ENCODE measurements at places on chromosomes 12 and 14.

DNA sequence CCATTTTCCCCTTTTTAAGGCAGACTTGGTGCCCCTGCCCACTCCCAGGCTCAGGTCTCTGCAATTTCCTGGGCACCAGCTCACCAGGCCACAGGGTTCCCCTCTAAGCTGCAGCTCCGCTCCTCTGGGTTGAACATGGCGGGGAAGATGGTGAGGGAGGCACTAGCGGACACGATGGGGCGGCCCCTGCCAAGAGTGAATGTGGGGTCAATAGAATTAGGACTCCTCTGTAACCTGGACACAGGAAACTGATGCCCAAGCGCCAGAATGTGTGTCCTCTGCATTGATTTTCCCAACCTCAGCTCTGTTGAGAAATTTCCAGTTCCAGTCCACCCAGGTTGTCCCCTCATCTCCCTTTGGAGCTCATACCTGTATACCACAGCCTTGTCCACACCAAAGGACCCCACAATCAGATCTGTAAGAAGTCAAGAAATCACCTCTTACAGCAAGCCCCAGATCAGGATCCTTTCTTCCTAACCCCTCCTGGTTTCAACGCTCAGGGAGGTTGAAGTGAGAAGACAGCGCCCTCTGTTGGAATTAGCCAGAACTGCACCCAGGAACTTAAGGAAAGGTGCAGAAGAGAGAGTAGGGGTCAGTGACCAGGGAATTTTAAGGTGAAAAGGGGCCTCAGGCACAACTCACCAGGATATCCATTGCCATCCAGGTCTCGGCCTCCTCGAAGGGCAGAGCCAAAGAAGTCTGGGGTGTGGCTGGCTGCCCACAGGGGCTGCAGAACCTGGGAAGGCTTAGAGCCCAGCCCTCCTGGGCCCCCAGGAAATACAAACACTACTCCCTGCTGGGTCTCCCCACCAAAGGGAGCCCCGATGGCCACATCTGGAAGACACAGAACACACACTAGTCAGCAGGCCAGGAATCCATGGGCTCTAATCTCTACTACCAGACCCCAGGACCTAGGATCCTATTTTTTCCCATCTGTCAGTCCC is 14.7 kb downstream of the ITGA5 start:
- DNase-seq = peak; percentile 29

DNA sequence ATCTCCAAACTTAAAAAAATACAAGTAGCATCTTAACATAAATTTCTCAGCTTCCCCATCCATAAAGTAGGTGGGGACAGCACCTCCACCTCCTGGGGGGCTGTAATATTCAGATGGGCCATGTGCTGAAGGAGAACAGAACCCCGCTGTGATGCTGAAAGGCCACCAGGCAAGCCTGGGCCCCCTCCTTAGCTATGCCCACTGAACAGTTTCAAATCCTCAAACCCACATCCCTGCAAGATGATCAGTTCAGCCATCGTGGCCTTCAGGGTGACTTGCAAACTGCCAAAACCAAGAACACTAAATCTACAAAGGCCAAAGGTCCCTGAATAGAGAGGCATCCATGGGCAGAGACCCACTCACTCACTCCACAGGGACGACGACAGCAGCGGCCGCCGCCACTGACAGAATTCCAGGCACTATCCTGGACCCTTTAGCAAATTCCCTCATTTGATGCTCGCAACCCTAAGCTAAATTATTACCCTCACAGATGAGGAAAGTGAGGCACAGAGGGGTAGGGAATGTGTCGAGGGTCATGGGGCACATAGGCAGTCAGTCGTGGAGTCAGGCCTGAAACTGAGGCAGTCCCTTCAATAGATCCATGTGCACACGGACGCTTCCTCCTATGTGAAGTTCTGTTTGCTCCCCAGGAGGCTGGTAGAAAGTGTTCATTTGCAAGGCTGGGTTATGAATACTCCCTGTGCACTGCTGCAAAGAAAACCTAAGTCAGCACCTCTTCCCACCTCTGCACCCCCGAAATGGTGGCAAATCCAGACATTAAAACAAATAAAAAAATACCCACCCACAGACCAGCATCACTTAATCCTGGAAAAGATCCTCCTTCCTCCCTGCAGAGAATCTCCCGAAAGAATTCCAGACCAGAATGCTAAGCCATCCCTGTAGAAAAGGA is 5.9 kb downstream of the ITPK1 start:
- no peak for DNase-seq

DNA sequence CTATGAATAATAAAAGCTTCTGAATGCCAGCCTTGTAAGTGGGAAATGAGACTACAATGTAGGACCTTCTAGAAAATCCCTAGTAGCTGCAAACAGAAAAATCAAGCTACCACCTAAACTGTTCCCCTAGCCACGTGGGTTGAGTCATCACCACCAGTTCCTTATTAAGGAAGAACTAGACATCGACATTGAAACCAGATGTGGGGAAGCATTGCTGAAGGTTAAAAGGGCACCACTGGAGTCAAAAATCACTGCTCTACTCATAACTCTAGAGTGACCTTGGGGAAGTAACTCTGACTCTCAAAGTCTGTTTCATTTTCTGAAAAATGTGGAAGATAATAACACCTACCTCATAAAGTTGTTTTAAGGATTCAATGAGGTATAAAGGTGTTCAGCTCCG is 9.4 kb upstream of the CNIH1 start:
- DNase-seq = no peak

DNA sequence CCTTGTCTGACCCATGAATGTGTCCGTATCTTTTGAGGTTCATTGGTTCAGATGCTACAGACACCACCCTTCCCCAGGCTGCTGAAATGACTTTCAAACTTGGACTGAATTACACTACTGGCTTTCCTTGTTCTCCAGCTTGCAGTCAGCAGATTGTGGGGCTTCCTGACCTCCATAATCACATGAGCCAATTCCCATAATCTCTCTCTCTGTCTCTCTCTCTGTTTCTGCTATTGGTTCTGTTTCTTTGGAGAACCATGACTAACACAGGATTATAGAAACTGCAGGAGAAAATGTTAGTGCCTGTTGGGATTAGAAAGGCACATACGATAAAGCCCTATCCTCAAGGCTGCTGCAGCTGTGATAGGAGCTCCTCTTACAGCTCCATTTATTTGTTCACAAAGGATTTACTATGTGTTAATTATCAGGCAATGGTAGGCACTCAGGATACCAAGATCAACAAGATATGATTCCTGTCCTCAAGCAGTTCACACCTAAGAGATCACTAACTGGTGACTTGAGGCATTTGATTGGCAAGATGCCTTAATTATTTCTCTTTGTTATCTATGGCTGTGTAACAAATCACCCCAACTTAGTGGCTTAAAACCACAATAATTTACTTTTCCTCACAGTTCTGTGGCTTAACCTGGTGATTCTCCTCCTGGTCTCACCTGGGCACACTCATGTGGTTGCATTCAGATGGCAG is 10.2 kb upstream of the NYNRIN start:
- DNase-seq = no peak

GRCh38 chr12:129556082-129556481 is 347.7 kb downstream of the TMEM132D start:
- no peak for DNase-seq

DNA sequence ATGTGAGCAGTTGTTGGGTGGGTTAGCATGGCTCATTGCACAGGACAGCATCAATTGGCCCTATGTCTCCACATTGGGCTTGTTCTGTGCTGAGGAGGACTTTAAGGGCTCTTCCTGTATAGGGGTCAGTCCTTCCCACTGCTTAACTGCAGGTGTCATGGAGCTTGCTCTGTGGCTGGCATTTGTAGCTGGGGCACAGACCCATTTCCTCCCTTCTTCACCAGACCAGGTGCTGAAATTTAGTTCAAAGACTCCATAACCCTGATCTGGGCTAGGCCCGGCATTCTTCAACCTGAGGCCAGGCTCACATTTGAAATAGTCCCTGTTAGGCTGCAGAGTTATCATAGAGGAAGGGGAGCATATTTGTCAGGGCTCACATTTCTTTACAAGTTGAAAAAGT is 12.8 kb downstream of the CHST11 start:
- no peak for DNase-seq

- DNase-seq = no peak
Observed at GRCh38 chr12:92701441-92701840, 1.3 kb upstream of the PLEKHG7 start.

- no peak for DNase-seq
Observed at GRCh38 chr12:38892087-38892786, 13.2 kb downstream of the CPNE8 start.

GRCh38 chr14:65303899-65304222 is 108.7 kb upstream of the FUT8 start:
- no peak for DNase-seq

GRCh38 chr14:33959692-33960151 is 8.8 kb upstream of the EGLN3 start:
- DNase-seq = no peak

DNA sequence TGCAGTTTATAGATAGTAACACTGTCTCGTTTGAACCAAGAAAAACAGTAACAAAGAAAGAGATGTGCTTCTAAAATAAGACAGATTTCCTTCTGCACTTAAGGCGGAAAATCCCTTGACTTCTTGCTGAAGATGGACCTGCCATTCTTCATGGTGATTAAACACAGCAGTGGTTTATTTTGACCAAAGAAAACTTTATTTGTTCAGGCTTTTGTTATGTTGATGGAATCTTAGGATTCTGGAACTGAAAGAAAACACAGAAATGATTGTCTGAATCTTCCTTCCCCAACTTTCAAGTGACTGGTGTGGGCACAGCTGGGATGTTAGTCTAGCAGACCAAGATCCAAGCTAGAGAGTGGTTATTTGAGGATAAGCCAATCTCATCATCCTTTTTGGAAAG is 72.2 kb downstream of the DACT1 start:
- no peak for DNase-seq

GRCh38 chr12:6443361-6443983 is 1.3 kb upstream of the CD27 start:
- no peak for DNase-seq

DNA sequence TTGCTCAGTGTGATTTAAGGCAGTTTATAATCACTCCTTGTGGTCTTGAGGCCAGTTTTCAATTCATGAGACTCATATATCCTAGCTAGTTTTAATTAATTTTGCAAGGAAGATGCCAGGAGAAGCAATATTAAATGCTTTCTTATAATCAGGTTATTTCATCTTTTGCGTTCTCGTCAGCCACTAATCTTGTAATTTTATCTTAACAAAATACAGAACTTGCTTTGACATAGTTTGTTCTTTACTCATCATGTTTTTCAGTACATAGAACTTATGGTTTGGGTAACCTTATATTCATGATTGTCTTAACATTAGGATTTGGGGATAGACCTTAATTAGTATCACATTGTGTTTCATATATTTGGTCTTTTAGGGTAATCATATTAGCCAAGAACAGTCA is 76.0 kb downstream of the LIN52 start:
- no peak for DNase-seq

GRCh38 chr12:27802511-27802910 is 22.5 kb upstream of the MANSC4 start:
- no peak for DNase-seq

GRCh38 chr14:59086241-59086882 is 102.1 kb upstream of the DAAM1 start:
- DNase-seq = no peak

- DNase-seq = no peak
Observed at GRCh38 chr14:61911574-61911973, 149.4 kb downstream of the SNAPC1 start.

GRCh38 chr12:26030371-26030770 is 71.9 kb downstream of the RASSF8 start:
- no peak for DNase-seq

DNA sequence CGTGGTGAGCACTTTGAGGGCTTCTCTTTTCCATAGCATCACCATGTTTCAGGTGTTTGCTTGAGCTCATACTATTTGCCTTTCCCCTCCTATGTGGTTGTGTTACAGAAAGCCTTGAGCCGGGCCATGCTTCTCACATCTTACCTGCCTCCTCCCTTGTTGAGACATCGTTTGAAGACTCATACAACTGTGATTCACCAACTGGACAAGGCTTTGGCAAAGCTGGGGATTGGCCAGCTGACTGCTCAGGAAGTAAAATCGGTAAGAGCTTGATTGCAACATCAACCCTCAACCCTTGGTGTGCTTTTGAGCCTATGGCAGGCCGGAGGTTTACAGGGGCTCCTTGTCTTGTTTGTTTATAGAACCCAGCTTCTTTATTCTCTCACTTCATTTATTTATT is 8.1 kb downstream of the LETMD1 start:
- no peak for DNase-seq

DNA sequence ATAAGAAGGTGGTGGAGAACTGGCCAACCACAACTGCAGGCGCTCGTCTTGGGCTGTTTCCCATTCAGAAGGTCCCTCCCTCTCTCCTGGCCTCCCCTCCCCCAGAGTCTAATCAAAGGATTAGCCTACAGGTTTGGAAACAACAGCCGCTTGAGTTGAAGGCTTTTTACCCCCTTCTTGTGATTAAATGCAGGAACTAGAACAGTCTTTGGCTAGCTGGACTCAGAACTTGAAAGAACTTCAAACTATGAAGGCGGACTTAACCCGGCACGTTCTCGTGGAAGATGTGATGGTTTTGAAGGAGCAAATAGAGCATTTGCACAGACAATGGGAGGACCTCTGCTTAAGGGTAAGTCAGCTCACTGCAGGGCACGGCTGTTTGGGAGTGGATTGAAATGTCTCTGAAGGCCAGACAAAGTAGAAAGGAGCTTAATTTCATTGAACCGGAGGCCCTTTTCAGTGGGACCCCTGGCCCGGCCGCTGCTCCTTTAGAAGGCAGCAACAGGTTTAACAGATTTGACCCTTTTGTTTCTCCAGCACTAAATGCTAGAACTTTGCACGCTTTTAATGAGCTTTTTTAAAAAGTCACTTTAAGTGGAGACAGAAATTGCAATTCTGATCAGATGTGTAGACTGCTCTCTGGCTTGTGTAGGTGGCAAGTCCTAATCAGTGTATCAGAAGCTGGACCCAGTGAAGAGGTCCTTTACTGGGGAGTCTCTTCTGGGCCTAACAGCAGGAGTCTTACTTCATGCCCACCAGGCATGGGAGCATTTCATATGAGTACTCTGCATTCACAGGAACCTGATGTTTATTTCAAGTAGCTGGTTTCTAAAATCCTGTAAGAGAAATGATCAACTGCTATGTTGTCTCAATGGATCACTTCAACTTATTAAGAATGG is 107.7 kb downstream of the ESR2 start:
- no peak for DNase-seq

DNA sequence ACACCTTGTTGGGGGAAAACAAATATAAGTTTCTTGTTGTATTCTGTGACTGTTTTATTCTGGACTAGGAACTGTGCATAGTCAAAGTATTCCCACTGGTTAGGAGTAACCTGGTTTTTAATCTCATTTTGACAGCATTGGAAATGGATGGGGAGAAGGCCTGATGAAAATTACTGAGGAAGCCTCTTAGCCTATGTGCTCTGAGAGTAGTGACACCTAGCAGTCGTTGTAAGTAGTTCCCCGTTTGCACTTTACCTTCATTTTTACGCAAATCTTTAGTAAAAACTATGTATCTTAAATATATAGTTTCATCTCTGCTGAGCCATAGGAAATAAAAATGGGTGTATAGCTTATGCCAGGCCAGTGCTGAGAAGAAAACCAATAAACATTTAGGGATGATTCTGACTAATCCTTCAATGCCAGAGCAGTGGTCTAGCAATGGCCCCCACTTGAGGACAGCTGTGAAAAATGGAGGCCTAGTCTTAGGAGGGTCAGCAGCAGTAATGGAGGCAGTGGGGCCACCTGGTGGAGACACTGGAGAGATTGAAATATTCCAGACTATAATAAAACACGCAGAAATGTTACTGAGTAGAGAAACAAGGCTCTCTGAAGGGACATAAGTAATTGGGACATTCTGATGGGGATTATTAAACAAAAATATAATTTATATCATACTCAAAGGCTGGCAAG is 133.2 kb upstream of the NOVA1 start:
- no peak for DNase-seq

- no peak for DNase-seq
Observed at GRCh38 chr14:71947947-71948500, 15.8 kb downstream of the RGS6 start.

- DNase-seq = no peak
Observed at GRCh38 chr12:58529897-58530741, 390.2 kb downstream of the LRIG3 start.
